ENCODE measurements at places on chromosomes 1 and 21.

DNA sequence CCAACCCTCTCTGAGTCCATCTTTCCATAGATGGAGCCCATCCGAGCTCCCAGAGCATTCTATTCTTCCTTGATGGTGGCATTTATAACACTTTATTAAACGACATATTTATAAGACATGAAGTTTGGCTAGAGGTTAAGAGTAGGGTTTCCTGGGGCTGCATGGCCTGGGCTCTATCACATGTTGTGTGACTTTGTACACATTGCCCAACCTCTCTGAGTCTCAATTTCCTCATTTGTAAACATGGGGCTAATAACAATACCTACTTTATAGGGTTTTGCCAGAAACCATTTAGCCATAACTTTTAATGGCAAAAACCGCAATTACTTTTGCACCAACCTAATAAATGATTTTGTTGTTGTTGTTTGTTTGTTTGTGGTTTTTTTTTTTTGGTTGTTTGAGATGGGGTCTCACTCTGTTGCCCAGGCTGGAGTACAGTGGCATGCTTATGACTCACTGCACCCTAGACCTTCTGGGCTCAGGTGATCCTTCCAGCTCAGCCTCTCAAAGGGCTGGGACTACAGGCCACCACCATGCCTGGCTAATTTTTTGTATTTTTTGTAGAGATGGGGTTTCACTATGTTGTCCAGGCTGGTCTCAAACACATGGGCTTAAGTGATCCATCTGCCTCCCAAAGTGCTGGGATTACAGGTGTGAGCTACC, 13.9 kb upstream of the ASAP3 start:
- no peak for DNase-seq

DNA sequence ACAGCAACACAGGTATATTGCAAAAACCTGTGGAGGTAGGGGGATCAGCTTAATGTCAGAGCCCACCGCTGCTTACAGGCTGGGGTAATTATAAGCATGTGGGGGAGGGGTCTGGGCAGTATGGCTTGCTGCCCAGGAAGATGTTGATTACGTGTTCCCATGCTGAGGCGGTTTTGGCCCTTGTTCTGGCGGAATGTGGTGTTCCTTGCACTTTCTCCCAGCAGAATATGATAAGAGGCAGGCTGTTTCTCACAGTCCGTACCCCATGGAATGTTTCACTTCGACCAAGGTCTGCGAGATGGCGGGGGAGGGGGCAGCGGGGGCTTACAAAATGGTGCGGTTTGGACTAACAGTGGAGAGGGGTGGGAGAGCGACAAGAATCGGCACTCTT, 9.8 kb upstream of the HPCAL4 start:
- DNase-seq, result no peak

DNA sequence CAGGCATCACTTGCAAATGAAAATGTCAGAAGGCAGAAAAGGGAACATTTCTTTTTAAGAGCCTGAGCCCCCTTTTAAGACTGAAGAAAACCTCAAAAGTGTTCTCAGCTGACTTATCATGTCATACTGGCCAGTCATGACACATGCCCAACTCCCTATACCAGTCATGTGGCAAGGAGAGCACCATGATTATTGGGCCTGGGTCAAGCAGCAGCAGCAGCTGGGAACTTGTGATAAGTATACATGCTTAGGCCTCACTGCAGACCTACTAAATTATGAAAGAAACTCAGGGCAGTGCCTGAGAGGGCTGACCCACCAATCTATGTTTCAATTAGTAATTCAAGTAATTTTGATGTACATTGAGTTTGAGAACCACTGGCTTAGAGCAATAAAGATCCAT, 8.6 kb downstream of the RO60 start:
- DNase-seq, result no peak

- no peak for DNase-seq
Measured at GRCh38 chr1:44924835-44925464, 61.4 kb downstream of the EIF2B3 start.

GRCh38 chr1:117500584-117500983, 105.3 kb upstream of the TENT5C start:
- DNase-seq, result no peak

GRCh38 chr1:168903237-168903830, 174.3 kb upstream of the DPT start:
- DNase-seq, result no peak

GRCh38 chr1:112544751-112545150, 36.0 kb downstream of the WNT2B start:
- DNase-seq, result no peak

DNA sequence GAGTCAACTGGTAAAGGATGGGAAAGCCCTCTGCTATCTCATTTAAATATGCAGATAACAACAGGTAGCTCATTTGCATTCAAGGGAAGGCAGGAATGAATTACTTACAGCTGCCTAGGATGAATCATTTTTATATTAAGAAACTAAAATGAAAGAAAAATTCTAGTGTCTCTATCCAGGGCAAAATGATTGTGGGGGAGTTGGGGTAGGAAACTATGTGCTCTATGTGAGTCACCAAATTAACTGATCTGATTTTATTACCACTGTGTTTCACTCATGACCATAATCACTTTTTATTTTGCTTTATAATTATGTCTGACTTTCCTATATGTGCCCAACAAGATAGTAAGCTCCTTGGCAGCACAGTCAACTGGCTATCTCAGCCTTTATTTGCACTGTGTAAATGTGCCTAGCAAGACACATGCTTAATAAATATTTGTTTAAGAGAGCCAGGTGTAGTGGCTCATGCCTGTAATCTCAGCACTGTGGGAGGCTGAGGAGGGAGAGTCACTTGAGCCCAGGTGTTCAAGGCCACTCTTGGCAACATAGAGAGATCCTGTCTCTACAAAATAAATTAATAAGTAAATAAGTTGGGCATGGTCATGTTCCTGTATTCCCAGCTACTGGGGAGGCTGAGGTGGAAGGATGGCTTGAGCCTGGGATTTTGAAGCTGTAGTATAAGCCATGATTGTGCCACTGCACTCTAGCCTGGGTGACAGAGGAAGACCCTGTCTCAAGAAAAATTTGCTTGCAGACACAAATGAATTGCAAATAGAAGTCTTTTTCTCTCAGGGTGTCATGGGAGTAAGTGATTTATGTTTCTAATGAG, 84.1 kb downstream of the SPAG17 start:
- DNase-seq, result no peak

DNA sequence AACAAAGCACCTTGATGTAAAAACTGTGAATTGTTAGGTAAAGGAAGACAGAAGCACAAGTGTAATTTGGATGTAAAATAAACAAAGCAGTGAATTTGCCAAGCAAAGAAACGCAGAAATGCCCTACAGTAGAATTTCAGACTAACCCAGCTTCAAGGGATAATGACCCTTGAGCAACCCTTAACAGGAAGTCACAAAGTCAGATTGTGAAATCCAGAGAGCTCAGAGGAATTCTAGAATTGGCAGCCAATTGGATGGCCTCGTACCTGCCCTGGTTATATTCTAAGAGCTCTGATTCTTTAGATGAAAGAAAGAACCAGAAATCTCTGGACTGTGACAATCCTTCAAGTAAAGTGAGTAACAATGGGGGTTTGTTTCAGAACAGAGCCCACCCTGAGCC, 152.7 kb upstream of the CHRM3 start:
- DNase-seq, result no peak

GRCh38 chr1:41399145-41399795, 38.0 kb downstream of the FOXO6 start:
- DNase-seq, result no peak

DNA sequence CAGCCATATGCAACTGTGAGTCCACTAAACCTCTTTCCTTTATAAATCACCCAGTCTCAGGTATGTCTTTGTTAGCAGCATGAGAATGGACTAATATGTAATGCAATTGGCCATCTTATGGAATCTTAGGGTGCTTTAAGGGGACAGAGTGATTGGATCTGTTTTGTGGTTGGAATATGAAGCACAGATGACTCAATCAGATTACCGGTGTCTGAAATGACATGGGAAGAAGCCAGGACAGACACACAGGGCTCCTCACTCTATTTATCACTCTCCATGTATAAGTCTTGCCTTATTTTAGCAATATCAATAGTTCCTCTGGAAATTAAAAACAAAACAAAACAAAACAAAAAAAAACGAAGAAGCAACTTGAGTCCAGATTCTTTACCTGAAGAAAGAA, 12.9 kb downstream of the KCNJ6 start:
- no peak for DNase-seq

- DNase-seq, result no peak
Measured at GRCh38 chr1:60078182-60078581, 4.6 kb upstream of the C1orf87 start.

DNA sequence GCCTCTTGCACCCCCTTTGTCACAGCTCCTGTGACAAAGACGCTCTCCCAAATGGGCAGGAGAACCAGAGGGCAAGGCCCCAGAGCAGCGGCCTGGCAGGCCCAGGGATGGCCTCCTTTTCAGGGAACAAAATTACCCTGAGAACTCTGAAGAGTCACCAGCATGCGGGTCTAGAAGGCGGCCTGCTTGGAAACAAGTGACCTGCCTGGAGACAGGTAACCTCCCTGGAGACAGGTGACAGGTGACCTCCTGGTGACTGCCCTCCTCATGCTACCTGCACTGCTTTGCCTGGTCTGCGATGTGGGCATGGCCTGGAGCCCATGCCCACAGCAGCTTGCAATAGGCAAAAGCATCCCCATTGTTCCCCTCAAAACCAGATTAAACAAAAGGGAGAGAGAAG, 86.5 kb upstream of the ZC3H12A start:
- DNase-seq, result no peak

DNA sequence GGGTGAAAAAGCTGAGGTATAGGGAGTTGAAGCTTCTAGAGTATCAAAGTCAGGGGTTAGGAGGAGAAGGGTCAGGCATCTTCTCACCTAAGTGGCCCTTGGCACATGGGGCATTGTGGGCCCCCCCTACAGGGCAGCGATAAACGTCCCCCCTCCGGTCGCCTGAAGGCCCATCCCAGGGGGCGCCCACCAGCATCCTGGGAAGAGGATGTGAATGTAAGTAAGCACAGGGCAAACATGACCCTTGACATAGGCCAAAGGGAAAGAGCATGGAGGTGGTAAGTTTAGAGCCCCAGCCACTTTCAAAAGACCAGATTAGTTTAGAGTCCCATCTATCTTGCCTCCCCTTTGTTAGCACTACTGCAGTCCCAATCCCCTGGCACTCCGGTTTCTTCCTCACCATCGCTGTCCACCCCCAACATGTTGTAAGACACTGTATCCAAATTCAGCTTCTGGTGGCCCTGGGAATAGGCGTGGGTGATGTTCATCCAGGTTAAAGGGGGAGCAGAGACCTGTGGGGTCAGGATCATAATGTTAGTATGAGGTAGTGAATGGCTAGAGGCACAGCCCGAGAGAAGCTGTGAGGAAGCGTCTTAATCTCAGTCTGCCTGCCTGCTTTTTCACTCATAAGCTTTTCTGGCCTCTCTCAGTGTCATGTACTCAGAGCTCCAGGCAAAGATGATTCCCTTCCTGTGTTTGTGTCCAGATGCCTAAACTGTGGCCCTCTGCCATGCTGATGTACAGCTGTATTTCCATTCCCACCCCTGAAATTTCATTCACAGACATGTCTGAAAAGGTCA, 2.7 kb downstream of the ITGA10 start:
- no peak for DNase-seq

DNA sequence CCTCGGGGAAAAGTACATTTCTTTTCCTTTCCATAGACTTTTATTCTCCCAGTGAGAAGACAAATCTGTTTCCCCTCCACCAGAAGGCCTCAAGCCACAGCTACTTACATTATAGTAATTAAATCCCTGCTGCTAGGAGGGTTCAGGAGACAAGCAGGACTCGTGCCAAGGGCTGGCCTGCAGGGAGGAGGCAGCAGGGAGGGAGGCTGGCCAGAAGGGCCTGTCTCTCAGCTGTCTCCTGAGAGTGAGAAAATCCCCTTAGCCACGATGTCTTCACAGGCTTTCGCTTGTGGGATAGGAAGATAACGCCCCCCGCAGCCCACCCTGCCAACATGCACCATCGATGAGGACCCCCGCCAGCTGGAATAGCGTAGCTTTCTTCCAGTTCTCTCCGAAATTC, 14.0 kb downstream of the KCNN3 start:
- DNase-seq, result peak; percentile 26

DNA sequence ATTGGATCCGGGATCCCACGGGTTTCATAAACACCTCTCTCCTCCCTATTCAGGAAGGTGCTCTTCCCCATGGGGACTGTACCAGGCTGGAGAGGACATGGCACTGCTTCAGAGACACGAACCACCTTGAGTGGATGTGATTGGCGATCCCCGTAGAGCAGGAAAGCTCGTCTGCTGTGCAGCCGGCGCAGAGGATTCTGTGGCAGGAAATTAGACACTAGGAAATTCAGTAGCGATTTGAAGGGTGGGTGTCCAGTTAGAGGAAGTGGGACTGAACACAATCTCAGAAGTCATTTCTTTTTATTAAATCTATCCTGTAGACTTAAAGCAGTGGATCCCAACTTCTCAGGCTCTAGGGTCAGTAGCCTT, 767 bp downstream of the PDIK1L start:
- DNase-seq, result no peak

DNA sequence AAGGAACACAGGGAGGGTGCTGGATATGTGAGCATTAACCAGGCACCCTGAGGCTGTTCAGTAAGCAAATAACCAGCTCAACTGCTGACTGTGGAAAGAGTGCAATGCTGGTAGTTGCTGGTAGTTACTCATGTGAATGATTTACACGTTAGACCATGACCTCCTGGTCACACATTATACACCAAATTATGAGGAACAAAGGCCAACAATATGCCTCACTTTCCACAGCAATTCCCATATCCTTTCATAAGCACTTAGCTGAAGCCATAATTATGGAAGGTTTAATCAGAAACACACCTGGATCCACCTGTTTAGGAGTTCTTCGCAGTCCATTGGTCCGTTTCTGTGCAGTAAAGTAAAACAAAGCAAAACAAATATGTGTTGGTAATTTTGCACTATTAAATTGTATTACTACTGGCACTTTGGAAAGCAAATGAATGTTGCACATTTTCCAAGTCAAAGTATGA, 281.8 kb downstream of the VAV3 start:
- no peak for DNase-seq

DNA sequence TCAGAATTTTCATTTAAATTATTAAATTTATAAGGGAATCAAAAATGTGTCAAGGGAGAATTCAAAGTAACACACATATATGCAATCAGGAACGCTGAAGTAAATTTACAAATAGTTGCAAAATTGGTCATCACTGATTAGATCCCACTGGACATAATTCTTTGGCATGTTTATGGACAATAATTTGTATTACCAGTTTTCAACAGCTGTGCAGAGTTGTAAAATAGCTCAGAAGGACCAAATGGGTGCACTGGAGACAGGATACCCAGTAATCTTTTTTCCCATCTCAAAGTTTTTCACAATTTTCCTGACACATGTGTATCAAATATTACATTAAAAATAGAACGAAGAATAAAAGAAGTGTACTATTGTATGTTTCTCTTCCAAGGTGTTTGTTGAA, 4.1 kb upstream of the ANGPTL1 start:
- DNase-seq, result no peak

DNA sequence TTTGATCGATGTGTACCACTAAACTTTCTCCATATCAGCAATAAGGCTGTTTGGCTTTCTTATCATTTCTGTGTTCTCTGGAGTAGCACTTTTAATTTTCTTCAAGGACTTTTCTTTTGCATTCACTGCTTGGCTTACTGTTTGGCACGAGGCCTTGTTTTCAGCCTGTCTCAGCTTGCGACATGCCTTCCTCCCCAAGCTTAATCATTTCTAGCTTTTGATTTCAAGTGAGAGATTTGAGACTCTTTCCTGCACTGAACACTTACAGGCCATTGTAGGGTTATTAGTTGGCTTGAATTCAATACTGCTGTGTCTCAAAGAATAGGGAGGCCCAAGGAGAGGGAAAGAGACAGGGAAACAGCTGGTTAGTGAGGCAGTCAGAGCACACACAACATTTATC, 120.6 kb upstream of the KCND3 start:
- DNase-seq, result no peak

Measured in cerebellar nuclear complex (tissue), 1 donor.